ENCODE measurements at places on chromosomes 3 and 15.

- no peak for DNase-seq
Observed at GRCh38 chr3:131350506-131350905, 31.1 kb upstream of the NUDT16 start.

- DNase-seq, result no peak
Observed at GRCh38 chr3:196198081-196198675, 13.0 kb downstream of the ZDHHC19 start.

DNA sequence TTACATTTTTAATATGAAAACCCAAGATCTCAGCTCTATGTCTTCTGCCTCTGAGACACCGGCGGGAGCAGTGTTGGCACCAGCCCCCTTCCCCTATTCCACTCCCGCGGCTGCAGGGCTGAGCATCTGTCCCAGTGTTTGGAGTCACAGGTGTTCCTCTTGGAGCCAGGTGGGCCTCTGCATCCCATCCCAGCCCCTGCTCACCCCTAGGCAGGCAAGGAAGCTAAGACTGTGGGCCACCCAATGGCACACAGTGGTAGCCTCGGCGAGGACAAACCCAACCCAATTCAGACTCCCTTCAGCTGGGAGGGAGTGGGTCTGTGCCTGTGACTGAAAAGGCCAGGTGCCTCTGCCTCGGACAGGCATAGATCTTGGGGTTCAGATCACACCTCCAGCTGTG is 3.1 kb downstream of the CHST13 start:
- no peak for DNase-seq

- DNase-seq, result no peak
Observed at GRCh38 chr3:161852744-161853143, 356.1 kb downstream of the OTOL1 start.

- DNase-seq, result no peak
Observed at GRCh38 chr15:38406436-38406835, 47.5 kb upstream of the FAM98B start.

- DNase-seq, result no peak
Observed at GRCh38 chr15:61582092-61582491, 353.0 kb upstream of the RORA start.

DNA sequence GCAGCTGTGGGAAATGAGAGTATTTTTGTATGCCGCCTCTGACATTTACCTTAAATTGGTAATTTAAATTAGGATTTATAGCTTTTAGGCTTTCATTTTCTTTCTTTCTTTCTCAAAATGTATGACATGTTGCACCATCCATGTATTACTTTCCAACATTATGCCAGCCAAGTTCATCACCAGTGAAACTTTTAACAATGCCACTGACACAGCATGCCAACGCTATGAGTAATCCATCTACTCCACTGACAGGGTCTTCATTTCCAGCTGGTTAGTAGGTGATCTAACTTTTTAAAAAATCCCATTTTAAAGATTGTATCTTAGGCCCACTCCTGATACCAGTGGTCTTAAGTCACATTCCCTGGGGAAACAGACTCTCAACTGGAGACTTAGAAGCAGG is 21.8 kb upstream of the CLDN16 start:
- DNase-seq, result no peak

All from esophagus squamous epithelium (tissue), 5 donors.